ENCODE measurements at places on chromosomes 3 and 15.

DNA sequence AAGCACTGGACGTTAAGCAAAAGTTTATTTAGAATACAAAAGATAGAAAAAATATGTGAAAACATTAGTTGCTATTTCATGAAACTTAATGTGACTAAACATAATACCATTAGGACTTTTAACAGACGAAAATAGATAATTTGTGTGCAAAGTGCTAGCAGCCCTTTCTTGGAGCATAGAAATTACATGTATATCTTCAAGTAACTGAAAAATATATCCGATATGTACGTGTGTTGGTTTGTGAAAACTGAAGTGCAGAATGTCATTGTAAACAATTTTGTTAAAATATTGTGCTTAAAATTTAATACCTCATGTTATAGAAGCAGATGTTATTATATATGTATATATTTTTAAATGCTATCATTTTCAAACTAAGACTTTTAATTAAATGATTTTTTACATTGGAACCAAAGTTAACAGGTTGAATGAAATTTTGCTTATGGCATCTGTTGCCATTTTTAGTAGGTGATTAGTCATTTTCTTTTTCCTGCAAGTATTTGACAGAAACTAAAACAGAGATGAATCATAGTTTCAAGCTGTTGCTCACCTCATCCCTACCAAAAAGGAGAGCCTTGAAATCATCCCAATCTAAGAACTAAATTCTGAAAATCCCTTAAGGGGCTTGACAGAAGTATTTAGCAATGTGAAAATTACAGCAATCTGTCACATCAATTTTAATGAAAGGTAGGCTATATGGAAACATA lies 334.8 kb downstream of the NAALADL2 start:
- DNase-seq: no peak

DNA sequence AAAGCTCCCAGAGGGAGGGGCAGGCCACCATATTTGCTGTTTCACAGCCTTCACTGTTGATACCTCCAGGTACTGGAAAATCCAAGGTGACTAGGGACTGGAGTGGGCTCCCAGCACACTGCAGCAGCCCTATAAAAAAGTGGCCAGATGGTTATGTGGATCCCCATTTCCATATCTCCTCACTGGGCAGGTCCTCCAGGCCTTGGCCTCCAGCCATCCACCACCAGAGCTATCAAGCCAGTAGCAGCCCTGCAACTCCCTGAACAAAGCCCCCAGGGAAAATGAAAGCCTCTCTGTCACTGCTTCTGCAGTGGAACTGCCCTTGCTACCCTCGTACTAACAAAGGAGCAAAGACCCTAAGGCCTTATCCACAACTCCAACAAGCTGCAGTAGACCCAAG lies 58.4 kb downstream of the ILDR1 start:
- no peak for DNase-seq

DNA sequence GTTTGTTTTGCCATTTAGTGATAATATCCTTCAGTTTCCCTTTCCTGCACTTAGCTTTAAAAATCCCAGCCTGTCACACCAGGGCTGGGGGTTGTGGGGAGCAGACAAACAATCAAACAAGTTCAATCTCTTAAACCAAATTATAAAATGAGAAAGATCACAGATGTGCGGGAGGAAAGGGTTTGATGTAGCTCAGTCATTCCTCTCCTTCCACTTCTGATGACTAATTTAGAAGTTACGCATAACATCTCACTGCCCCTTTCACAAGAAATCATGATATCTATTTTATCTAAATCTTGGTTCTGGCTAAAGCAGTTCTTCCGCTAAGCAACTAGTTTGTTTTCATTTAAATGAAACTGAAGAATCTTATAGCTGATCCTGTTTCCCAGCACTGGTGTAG lies 34.1 kb upstream of the ATG7 start:
- DNase-seq: no peak

DNA sequence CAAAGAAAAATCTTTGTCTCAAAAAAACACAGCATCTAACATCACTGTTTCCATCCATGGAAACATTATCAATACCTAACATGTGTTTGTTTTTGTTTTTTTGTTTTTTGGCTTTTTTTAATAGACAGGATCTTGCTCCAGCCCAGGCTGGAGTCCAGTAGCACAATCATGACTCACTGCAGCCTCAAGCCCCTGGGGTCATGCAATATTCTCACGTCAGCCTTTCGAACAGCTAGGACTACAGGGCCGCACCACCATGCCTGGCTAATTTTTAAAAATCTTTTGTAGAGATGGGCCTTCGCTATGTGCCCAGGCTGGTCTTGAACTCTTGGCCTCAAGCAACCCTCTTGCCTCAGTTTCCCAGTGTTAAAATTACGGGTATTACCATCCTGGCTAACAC lies 52.8 kb downstream of the RAF1 start:
- no peak for DNase-seq

DNA sequence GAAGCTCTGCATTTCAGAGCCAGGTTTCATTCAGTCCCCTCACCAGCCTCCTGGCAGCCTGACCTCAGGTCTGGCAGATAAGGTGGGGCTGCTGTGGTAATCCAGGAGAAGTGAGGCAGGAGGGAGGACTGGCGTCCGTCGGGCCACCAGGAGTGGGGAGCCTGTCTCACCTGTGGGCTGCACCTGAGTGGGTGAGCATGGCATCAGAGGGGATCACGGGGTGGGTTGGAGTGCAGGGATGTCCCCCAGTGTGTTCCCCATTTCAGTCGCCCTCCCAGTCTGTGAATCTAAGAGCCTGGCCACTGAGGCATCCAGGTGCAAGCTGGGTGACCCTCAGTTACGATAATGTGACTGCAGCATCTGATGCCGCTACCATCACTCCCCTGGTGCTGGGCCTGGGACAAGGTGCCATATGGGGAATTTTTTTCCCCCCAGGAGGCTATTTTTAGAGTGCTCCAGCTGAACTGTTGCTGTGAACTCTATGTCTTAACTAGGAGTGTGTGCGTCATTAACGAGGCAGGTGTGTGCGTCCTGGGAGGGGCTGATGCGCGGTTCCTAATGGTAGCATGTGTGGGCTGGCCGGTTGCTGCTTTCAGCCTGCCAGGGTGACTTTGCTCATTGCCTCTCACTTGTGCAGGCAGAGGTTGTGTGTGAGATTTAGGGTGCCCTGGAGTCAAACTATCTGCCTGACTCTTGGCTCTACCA lies 165.2 kb downstream of the SLCO3A1 start:
- DNase-seq: no peak

- no peak for DNase-seq
These were observed 33.1 kb downstream of the MRAS start for GRCh38 chr3:138381413-138381901.

DNA sequence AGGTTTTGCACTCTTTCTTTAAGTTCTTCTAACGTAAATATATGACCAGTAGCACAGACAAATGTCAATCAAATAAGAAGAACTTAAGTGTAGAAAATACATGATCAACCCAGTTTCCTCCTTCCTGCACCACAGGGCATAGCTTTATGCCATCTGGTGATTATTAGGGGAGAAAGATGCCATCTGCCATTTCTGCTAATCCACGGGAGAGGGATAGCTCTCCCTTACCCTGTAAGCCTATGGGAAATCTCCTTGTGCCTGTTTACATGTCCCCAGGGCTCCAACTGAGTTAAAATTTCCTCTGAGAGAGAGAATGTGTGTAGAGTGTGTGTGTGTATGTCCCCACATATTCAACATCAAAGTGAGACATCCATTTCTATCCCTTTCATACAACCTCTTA lies 135.9 kb downstream of the RSL24D1 start:
- no peak for DNase-seq

- DNase-seq: no peak
These were observed 229.1 kb upstream of the CBLB start for GRCh38 chr3:106097817-106098435.

- no peak for DNase-seq
These were observed 2.0 kb downstream of the ACAN start for GRCh38 chr15:88805031-88805780.

DNA sequence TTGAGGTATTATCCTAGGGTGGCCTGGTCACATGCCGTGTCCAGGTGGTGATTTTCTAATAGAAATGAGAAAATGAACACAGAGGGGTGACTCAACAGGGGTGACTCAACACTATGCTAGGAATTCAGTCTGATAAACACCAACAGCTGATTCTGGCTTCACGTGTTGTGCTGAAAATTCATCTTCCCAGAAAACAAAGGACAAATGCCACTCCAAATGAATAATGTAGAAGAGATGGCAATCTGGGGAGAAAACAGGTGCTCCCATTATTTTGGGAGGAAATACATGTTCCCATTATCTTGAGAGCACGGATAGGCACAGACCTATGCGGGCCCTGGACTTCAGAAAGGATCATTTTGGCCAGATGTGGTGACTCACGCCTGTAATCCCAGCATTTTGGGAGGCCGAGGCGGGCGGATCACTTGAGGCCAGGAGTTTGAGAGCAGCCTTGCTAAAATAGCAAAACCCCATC lies 101.2 kb upstream of the MEX3B start:
- DNase-seq: no peak

DNA sequence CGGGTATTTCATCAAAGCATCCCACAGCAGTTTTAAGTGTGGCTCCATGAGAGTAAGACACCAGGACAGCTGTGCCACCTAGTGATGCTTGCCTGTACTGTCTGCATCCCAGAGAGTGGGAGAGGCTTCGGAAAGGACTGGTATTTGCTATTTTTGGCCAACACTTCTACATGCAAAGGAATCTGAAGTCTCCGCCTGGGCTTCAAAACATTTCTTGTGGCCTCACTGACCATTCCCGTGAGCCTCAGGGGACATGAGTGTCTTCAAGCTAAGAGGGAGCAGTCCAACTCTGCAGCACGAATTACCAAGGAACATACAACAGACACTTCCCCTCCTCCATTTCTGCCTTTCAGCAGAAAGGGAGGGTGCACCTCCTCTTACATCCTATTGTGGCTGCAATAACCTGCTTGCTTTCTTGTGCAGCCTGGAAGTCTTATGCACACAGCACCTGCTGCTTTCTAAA lies 177.5 kb downstream of the RORA start:
- peak; percentile 20 for DNase-seq

GRCh38 chr3:50170689-50171088 lies 15.6 kb downstream of the SEMA3F start:
- no peak for DNase-seq

DNA sequence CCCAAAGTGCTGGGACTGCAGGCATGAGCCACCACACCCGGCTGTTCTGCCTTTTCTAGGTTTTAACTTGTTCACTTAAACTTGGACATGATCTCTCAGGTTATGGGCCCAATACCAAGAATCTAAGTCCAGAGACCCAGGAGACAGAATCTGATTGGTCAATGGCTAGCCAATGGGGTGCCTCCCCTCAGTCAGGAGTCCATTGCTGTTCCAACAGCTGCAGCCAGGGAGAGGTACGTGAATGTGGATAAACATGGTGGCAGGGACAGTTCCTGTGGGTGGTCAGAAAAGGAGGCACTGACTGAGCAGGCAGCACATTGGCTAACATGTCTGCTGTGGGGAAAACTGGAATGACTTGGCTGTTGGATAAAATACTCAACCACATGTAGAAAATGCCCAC lies 140.3 kb downstream of the RPLP1 start:
- no peak for DNase-seq
